T-helper 17 cell (primary cell): ENCODE measurements at places on chromosomes 12 and 14. TPM values are rescaled to one million over a fixed set of nuclear protein-coding genes. Genes with fewer than 3 reads are reported as not detected.

Gene NPFF
- total RNA-seq: not detected

Gene DLGAP5
- not detected for total RNA-seq

Gene NEDD8
- total RNA-seq: 90.0 TPM

- peak overlapping the region; percentile 99 for H3K4me3 ChIP-seq
- H3K36me3 ChIP-seq: peaks cover 3% of the 10 kb centered on the region
- peak overlapping the region; percentile 99 for H3K27ac ChIP-seq
- H3K27me3 ChIP-seq: no peaks in the 10 kb centered on the region
These were observed 624 bp downstream of the M6PR start for GRCh38 chr12:8948701-8949341.

GRCh38 chr14:59768855-59769375 lies 101.7 kb downstream of the RTN1 start:
- H3K27me3 ChIP-seq: peaks cover 6% of the 10 kb centered on the region
- H3K4me1 ChIP-seq: no peaks in the 10 kb centered on the region
- H3K36me3 ChIP-seq: no peaks in the 10 kb centered on the region
- no peak for DNase-seq
- no peak overlapping the region for H3K4me3 ChIP-seq

DNA sequence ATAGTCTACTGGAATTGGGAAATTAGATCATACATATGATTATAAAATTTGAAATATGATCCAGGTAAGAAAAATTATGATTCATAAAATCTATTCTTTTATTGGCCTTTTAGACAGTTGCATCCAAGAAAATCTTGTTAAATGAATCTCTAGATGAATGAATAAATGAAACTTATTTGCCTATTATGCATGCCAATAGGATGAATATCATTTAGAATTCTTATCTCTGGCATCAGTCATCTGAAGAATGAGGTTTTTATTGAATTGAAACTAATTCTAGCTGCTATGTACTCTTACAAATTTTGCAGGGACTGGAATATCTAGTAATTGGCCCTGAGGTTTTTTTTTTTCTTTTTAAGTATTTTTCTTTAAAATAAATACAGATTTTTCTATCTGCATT lies 475.5 kb downstream of the NAV3 start:
- no peaks in the 10 kb centered on the region for H3K36me3 ChIP-seq
- H3K4me3 ChIP-seq: no peak overlapping the region
- no peak overlapping the region for H3K27ac ChIP-seq
- no peaks in the 10 kb centered on the region for H3K4me1 ChIP-seq

GRCh38 chr12:22409377-22410164 lies 75.1 kb upstream of the ST8SIA1 start:
- no peaks in the 10 kb centered on the region for H3K36me3 ChIP-seq
- H3K4me1 ChIP-seq: peaks cover 8% of the 10 kb centered on the region
- no peak for DNase-seq
- peak overlapping the region; percentile 89 for H3K27ac ChIP-seq
- peak overlapping the region; percentile 70 for H3K4me3 ChIP-seq

DNA sequence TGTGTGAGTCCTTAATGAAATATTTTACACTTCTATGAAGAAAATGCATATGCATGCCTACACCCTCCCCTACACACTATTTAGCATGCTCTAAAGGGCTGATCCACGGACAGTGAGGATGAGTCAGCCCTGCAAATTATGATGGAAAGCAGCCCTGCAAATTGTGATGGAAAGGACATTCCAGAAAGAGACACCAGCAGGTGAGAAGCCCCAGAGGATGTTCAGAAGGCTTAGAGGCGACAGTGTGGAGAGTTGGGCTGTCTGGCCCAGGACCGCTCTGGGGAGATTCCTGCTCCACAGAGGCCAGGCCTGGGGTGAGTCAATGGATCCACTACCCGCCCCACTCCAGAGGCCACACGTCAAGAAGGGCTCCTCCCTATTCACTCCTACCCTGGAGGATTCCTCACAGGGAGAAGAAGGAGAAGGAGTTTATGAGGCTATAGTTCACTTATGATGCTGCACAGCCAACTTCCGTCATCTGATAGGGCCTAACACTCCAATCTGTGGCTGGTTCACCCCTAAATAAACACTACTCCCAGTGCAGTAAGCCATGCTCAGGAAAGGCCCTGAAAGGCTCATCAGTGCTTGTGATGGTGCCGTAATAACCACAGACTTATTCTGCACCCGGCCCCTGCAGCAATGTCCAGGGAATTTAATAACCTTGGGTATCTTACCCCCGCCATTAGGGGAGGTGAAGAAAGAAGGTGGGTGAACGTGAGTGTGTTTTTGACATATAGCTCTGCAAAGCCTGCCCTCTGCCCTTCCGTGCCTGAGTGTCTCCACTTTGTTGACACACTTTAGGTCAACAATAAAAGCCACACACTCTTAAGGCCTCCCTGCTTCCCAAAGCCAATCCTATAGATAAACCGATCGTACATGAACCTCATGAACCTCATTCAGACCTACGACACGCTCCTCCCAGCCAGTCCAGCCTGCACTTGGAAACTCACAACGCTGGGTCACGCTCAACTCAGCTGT lies 46.4 kb downstream of the CLMN start:
- peaks cover 3% of the 10 kb centered on the region for H3K36me3 ChIP-seq
- peaks cover 2% of the 10 kb centered on the region for H3K4me1 ChIP-seq

- H3K4me3 ChIP-seq: no peak overlapping the region
- H3K27me3 ChIP-seq: no peaks in the 10 kb centered on the region
- peaks cover 14% of the 10 kb centered on the region for H3K4me1 ChIP-seq
- no peak for DNase-seq
- peaks cover 10% of the 10 kb centered on the region for H3K36me3 ChIP-seq
These were observed 24.1 kb downstream of the DDX47 start for GRCh38 chr12:12837025-12837812.

DNA sequence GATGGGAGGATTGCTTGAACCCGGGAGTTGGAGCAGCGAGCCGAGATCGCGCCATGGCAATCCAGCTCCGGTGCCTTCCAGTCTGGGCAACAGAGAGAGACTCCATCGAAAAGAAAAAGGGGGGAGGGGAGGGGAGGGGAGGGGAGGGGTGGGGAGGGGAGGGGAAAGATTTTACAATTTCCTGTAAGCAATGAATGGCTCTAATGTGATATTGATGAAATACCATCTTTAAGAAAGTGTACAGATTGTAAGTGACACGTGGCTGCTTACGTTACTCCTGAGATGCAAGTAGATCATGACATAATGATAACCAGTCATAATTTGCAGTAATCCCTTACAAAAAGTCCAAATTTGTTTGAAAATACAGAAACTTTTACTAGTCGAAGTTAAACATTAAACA lies 1.4 kb downstream of the SLC25A21 start:
- DNase-seq: no peak
- peaks cover 6% of the 10 kb centered on the region for H3K27me3 ChIP-seq
- no peak overlapping the region for H3K4me3 ChIP-seq
- no peak overlapping the region for H3K27ac ChIP-seq

GRCh38 chr14:39472078-39472477 lies 39.8 kb upstream of the FBXO33 start:
- H3K4me1 ChIP-seq: no peaks in the 10 kb centered on the region
- peaks cover 4% of the 10 kb centered on the region for H3K36me3 ChIP-seq
- DNase-seq: no peak
- H3K27me3 ChIP-seq: peaks cover 5% of the 10 kb centered on the region
- no peak overlapping the region for H3K27ac ChIP-seq
- H3K4me3 ChIP-seq: no peak overlapping the region
